Stimulated activated CD4-positive, alpha-beta T cell treated with anti-CD3 and anti-CD28 coated beads, TNF-alpha, amount 100 ng/mL, for 48 hours (primary cell): ENCODE measurements at places on chromosomes 5 and 9.

- DNase-seq, result no peak
Observed at GRCh38 chr9:15180124-15180523, 126.9 kb downstream of the TTC39B start.

GRCh38 chr5:65818592-65818991 is 96.6 kb downstream of the NLN start:
- DNase-seq, result no peak

DNA sequence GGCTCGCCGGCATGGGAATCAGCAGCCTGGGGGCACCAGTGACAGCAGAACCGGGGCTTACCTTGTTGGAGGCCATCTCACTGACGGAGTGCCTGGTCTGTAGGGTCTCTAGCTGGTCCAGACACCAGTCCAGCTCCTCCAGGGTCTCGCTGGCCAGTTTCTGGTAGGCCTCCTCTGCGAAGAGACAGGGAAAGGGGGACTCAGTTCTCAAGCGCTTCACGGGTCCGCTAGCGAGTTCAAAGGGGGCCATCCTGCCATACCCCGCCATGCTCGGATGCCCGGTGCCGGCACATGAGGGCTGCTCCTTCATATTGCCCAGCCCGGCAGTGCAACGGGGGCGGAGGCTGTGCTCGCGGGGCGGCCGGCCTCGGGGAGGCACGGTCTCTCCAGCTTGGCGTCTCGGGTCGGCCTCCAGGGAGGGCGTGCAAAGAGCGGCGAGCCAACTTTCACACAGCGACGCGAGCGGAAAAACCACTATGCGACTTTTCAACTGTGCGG is 456.0 kb downstream of the RAB3C start:
- no peak for DNase-seq

GRCh38 chr5:165574100-165574499 is 2068.7 kb downstream of the MAT2B start:
- DNase-seq, result no peak

GRCh38 chr5:107418902-107419301 is 251.8 kb downstream of the EFNA5 start:
- DNase-seq, result no peak

- no peak for DNase-seq
Observed at GRCh38 chr5:119353686-119354366, 2.0 kb upstream of the TNFAIP8 start.

DNA sequence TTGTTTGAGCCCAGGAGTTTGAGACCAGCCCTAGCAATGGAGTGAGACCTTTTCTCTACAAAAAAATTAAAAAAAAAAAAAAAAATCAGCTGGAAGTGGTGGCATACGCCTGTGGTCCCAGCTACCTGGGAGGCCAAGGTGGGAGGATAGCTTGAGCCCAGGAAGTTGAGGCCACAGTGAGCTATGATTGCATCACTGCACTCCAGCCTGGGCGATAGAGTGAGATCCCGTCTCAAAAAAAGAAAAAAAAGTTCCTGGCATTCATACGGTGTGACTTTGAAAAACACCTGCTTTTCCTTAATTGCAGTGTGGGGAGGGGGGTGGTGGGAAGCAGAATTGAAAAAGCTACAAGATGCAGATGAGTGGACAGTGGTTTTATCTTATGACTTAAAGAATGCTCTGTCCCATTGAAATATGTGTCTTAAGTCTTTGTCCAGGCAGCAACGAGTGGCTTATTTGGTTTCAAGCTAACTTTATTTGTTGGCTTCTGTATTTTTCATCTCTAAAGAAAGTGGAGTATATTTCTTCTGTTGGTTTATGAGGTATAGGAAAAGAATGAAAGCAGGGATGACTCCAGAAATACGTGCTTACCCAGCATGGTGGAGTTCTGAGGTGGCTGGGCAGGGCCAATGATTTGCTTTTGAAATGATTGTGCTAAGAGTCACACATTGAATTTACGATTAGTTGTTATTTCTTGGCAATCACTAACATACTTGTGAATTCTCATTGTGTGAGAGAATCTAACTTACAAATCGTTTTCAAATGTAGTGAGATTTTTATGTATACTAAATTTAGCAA is 27.8 kb downstream of the ROPN1L start:
- DNase-seq, result no peak

DNA sequence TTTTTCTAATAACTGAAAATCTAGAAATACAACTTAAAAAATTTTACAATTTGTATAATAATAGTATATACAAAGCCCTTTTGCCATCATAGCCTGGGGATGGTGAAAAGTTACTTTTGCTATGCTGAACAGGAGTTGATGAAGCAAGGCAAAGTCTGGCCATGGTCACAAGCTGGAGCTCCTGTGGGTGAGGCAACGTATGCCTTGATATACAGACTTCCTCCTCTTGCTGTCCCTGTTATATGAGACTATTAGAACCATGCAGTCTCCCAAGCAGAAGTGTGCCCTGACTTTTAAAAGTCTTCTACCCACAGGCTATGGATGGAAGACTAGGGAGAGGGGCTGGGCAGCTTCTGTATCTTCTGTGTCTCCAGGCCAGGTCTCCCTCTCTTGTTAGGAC is 15.7 kb downstream of the FAM151B start:
- no peak for DNase-seq

DNA sequence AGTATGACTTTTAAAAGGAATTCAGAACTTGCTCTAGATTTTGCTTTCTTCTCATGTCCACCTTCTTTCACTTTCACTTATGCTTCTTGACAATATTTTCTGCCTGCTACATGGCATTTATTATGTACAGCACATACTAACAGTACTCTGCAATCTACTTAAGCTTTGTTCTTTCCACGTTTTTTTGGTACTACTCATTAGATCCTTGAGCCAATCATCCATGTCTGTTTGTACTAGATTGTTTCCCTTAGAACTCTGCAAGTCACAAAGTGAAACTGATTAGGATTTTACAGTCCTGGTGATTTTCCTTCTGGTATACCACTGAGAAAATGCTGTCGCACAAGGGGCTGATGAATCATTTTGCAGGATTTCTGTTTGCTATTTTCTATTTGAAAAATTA is 78.3 kb downstream of the PARP8 start:
- no peak for DNase-seq

- no peak for DNase-seq
Observed at GRCh38 chr5:133274597-133274935, 222.8 kb downstream of the HSPA4 start.

DNA sequence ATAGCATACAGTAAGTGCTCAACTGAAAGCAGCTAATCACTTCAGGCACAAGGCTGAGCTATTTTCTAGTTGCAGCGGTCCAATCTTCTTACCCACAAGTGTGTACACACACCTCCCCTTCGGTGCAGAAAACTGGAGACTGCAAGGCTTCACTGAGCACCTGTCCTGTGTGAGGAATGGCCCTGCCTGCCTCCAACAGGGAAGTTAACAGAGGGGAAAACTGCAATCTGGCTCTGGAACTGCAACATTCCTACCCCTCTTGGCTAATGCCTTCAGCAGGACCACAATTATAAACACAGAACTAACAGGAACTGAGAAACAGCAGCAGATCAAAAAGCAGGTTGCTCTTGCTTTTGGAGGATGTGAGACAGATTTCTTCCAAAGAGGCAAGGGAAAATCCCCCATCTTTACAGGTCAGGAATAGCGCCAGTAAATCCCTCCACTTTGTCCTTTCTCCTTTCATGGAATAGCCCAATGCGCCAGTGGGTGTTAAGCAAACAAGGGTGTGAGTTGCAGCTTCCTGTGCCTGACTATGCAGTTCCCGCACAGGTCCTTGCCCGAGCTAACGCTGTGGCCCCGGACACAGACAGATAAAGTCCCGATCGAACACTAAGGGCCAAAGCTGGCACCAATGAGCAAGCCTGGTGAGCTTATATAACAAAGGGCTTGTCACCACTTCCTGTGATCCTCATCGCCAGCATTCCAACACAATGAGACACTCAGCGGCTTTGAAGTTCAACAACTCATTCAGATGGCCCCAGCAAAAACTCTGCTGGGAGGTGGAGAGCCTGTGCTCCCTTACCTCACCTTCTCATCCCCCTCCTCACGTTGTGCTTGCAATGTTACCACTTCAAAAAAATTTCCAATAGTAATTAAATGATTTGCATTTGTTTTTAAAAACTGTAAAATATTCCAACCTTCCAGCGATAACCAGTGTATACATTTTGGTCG is 21.5 kb downstream of the SHB start:
- no peak for DNase-seq

DNA sequence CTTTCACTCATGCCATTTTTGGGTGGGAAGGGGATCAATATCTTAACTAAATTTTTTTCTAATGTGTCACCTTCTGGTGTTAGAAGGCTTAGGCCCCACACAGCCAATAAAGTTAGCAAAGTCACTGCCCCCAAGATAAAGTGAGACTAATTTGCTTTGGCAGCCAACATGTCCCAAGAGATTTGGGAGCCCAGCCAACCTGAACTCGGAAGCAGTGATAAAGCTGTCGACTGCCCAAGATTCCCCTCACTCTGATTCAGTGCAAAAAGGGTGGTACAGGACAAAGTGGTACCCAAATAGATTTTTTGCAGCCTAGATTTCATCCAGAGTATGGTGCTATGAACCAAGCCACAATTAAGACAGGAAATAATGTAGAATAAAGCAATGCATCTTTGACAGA is 572.5 kb upstream of the ARRDC3 start:
- no peak for DNase-seq

GRCh38 chr9:20692554-20692953 is 8.5 kb downstream of the FOCAD start:
- DNase-seq, result no peak

GRCh38 chr5:137891849-137892248 is 2.6 kb downstream of the PKD2L2 start:
- no peak for DNase-seq

- DNase-seq, result no peak
Observed at GRCh38 chr5:88666761-88667495, 216.1 kb downstream of the MEF2C start.

GRCh38 chr9:21710548-21711191 is 91.8 kb upstream of the MTAP start:
- DNase-seq, result no peak

DNA sequence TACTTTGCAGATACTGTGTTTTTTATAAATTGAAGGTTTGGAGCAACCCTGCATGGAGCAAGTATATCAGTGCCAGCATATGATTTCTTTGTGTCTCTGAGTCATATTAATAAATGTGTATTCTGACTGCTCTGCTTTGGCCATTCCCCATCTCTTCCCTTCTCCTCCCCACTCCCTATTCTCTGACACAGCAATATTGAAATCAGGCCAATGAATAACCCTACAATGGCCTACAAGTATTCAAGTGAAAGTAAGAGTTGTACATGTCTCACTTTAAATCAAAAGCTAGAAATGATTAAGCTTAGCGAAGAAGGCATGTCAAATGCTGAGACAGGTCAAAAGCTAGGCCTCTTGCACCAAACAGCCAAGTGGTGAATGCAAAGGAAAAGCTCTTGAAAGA is 82.2 kb upstream of the TLX3 start:
- no peak for DNase-seq

- no peak for DNase-seq
Observed at GRCh38 chr9:35374910-35375309, 115.0 kb upstream of the RUSC2 start.

- no peak for DNase-seq
Observed at GRCh38 chr5:65815161-65815560, 93.2 kb downstream of the NLN start.

DNA sequence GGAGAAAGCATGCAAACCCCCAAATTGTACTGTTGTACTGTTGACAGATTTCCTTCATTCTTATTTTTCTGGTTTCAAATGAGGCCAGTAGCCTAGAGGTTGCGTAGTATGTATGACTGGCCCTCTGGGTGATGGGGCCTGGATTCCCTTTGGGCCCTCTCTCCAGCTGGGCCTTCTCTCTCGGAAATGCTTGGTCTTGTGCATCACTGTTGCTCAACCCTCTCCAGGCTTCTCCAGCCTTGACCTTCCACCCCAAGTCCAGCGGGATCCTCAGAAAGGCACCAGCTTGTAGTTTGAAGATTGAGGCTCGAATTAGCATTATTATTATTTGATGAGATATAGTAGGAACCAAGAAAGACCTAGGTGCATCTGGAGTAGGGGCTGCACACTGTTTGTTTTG is 87.0 kb downstream of the ANGPTL2 start:
- DNase-seq, result no peak

DNA sequence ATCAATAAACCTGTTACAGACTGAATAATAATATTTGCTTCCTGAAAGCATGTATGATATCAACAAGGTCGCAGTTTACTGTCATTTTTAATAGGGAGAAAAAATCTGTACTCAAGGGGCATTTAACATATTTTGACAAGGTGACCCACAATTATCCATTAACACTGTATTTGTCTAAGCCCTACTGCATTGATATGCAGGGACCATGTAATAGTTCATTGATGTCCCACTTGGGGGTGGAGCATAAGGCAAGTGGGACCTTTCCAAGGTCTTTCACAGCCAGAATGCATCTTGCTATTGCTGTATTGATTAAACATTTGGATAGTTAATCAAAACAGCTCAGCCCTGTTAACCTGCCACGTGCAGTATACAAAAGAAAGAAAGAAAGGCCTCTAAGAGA is 502.0 kb downstream of the NR2F1-AS1 start:
- no peak for DNase-seq

GRCh38 chr5:73460133-73460532 is 11.6 kb upstream of the FOXD1 start:
- no peak for DNase-seq

DNA sequence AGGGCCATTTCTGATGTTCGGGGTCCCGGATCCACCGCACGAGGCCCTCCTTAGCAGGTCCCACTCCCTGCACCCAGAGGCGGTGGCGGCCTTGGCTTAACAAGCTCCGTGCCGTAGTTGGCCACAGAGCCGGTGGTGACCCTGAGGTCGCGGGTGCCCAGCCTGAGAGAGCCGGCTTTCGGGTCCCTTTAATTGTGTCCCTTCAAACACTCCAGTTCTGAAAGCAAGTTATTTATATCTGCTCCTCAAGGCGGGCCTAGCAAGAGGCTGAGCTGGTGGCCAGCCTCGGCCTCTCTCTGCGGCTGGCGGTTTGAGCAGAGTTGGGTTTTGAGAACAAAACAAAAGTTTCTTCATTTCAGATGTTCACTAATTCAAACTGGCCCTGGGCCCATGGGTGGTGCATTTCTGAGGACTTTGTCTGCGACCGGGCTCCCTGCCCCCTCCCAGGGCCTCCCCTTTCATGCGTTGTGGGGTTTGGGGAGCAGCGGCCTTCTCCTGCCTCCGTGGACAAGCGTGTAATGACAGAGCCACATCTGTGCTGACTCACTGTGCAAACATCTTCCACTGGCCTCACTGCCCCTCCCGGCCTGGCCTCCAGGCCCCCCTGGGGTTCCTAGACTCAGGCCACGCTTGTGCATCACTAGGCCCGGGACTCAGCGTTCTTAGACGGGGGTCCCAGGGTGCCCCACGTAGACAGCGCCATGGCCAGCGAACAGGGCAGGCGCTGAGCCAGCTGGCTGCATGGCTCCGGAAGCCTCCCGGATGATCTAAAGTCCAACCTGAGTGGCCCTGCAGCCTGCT is 49.4 kb upstream of the COL5A1 start:
- DNase-seq, result no peak

- DNase-seq, result no peak
Observed at GRCh38 chr5:43773478-43773844, 170.5 kb downstream of the NNT start.
